ENCODE measurements at places on chromosomes 7 and 10.

- DNase-seq, result no peak
Observed at GRCh38 chr7:44080118-44080517, 2.2 kb downstream of the POLM start.

DNA sequence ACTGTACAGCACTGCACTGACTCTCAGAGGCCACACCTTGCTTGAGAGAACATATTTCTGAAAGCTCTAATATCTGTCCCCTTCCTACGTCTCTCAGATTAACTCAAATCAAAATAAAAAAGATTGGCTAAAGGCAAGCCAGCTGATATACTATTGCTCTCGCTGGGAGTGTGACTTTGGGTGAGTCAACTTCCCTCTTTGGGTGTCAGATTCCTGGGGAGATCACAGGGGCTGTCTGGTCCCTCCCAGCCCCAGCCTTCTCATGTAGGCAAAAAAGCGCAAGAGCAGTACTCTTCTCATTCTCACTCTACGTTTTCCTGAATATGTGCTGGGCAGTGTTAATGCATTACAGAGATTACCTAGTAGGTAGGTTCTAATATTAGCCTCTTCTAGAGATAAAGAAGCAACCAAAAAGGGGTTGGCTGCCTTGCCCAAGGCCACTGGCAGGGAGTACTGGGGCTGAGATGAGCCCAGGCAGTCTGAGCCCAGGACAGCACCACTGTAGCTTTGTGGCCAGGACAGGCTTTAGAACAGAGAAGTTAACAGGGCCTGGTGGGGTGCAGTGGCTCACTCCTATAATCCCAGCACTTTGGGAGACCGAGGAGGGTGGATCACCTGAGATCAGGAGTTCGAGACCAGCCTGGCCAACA lies 9.1 kb upstream of the DENND2A start:
- DNase-seq, result no peak

DNA sequence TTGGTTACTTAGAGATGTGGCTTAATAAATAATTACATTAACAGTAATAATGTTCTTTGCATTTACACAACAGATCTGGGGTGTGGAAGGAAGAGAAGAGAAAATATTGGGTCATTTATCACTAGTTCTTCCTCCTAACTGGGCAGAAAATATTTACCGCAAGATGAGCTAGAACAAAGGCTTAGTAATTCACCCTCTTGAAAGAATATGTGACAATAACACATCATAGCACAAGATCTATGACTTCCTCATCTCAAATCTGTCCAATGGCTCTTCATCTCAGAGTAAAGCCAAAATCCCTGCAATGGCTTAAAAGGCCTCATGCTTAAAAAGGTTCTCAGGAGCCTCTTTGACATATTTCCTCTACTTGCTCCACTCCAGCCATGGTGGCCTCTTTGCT lies 178.6 kb downstream of the ZNF438 start:
- no peak for DNase-seq

GRCh38 chr7:16945372-16945771 lies 63.6 kb upstream of the AGR3 start:
- DNase-seq, result no peak
